ENCODE measurements at places on chromosomes 5 and 9.

GRCh38 chr5:16483361-16483760 is 17.8 kb upstream of the ZNF622 start:
- no peak for DNase-seq

DNA sequence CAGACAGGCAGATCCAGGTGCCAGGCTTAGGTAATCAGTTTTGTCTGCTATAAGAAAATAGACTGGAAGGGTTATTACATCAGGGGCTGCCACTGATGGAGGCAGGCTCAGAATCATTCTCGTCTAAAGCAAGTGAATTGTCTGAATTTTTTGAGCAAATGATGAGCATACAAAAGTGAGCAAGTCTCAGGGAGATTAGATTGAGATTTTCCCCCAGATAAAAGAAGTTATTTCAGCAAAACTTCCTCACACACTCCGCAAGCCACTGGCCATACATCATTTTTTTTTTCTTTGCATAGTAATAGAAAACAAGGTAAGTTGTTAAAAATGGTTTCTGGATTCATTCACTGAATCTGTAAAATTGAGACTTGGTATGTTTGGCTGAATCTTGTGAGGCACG is 52.9 kb downstream of the ZNF462 start:
- DNase-seq: no peak

GRCh38 chr5:176296-176823 is 14.9 kb upstream of the LRRC14B start:
- DNase-seq: no peak

DNA sequence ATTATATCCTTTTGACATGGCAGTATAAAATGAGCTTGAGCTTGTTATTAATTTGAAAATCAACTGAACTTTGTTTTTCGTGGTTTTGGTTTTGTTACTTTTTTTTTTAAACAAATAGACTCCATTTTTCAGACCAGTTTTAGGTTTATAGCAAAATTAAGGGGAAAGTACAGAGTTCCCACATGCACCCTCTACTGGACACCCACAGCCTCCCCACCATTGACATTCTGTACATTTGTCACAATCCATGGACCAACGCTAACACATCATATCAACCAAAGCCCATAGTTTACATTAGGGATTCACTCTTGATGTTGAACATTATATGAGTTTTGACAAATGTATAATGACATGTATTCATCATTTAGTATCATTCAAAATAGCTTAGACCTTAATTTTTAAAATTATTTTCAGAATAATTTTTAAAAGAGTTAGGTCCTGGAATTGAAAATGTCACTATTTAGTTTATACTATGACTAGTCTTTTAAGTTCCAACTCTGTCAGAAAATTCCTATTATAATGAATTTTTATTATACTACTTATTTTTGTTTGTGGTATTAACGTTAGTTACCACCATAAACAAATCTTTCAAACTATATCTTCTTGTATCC is 35.3 kb upstream of the JMY start:
- DNase-seq: no peak

GRCh38 chr9:82675605-82676004 is 387.3 kb downstream of the RASEF start:
- no peak for DNase-seq

DNA sequence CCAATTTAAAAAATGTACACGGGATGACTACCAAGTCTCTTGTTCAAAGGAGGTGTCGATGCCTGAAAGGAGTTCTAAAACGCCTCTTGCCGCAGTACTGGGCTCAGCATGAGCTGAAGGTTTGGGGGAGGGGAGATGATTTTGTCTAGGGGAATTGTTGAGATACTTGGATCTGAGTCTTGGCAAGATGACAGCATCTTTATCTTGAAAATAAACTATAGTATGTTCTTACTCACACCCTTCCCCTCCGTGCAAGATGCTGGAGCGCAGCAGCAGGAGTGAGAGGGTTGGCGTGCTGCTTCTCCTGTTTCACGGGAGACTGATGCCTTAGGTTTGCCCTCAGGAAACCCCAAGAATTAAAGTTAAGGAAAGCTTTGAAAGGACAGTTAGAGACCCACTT is 47.3 kb downstream of the FAM78A start:
- no peak for DNase-seq

GRCh38 chr9:94805585-94805984 is 79.1 kb downstream of the AOPEP start:
- no peak for DNase-seq

GRCh38 chr9:22116758-22117157 is 107.7 kb upstream of the CDKN2B start:
- no peak for DNase-seq

DNA sequence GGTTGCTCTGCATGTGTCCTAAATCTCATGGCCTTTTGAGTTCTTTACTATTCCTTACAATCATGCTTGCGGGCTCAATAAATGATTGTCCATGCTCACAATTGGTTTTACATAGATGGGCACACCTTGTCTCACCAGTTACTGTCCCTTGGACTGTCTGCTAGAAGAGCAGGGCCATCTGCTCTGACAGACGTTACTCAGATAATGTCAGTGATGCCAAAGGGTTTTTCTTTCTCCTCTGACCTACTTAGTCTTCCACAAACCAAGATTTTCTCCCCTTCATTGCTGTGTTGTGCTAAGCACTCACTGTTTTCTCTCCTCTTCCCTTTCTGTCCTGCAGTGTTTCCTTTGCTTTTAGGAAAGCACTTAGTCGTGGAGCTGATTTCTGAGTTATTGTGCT is 562.3 kb downstream of the KIF4B start:
- no peak for DNase-seq

DNA sequence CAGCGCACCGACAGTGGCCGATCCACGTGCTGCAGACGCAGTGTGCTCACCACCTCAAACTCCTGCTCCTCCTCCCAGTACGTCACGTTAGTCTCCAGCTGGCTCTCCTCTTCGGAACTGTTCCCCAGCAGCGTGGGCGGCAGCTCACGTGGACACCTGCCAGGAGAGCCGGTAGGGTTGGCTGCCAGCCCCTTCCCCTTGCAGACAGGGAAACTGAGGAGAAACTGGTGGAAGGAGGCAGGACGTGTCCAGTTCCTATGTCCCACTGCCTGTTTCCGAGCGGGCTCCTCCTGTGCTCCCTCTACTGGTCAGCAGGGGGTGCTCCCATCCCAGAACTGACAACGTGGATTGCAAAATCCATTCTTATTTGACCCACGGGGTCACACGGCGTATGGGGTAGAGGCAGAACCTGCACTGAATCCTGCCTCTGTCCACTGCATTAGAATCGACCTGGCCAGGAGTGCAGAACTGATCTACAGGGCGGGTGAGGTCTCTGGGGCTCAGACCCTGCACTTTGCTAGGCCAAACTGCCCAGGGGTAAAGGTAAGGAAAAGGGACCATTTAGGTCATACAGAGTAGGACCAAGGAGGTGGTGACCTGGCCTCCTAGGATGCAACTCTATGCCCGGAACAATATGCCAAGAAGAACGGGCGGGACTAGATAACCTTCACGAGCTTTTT is 25.7 kb downstream of the PDGFRB start:
- DNase-seq: no peak

- no peak for DNase-seq
Observed at GRCh38 chr5:35884191-35884769, 27.6 kb downstream of the IL7R start.

DNA sequence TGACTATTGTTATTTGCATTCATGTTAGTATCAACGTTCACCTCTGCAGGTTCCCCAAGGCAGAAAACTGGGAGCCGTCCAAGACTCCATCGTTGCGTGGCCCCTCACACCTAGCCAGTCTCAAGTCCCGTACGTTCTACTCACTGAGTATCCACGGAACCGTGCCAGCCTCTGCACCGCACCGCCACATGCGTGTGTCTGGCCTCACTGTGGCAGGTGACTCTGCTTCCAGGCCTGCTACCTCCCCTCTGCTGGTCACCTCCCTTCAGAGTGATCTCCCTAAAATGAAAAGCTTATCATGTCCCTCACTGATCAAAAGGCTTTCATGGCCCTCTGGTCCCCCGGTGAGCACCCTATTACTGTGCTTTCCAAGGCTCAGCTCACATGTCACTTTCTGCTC is 108.1 kb downstream of the GABBR2 start:
- no peak for DNase-seq

GRCh38 chr5:132462856-132463745 is 27.5 kb downstream of the IRF1 start:
- DNase-seq: no peak

DNA sequence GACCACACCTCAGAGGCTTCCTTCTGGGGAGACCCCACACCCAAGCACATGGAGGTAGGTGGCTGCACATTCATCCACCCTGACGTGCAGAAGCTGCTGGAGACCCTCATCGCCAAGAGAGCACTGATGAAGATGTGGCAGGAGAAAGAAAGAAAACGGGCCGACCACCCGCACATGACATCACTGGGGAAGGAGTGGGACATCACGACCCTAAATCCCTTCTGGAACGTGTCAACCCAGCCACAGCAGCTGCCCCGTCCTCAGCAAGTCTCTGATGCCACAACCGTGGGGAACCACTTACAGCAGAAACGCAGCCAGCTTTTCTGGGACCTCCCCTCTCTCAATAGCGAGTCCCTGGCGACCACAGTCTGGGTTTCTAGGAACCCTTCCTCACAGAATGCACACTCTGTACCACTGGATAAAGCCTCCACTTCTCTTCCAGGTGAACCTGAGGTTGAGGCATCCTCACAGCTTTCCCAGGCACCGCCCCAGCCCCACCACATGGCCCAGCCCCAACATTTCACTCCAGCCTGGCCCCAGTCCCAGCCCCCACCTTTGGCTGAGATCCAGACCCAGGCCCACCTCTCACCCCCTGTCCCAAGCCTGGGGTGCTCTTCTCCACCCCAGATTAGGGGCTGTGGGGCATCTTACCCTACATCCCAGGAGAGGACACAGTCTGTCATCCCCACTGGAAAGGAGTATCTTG is 3.0 kb downstream of the SPATA31E1 start:
- peak; percentile 85 for DNase-seq
